ENCODE measurements at places on chromosomes 1 and 21.

GRCh38 chr1:212485913-212486618 is 53.3 kb downstream of the NENF start:
- no peak for DNase-seq

- DNase-seq = no peak
These were observed 59.3 kb downstream of the MDM4 start for GRCh38 chr1:204575221-204576190.

DNA sequence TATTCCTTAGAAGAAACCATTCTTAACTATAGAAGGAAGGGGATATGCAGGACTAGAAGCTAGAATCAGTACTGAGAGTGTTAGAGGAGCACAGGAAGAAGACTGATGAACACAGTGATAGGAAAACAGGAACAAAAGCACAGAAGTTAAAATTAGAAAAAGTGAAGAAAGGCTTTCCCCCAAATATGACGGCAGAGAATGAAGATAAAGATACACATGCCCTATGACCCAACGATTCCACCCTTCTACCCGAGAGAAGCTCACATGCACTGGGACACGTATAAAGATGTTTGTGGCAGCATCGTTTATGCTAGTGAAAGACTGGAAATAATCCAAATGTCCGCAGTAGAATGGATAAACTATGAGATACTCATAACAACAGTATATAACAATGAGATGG is 74.2 kb downstream of the DTL start:
- no peak for DNase-seq

- no peak for DNase-seq
These were observed 375.9 kb downstream of the DSCAM start for GRCh38 chr21:40471103-40471502.

DNA sequence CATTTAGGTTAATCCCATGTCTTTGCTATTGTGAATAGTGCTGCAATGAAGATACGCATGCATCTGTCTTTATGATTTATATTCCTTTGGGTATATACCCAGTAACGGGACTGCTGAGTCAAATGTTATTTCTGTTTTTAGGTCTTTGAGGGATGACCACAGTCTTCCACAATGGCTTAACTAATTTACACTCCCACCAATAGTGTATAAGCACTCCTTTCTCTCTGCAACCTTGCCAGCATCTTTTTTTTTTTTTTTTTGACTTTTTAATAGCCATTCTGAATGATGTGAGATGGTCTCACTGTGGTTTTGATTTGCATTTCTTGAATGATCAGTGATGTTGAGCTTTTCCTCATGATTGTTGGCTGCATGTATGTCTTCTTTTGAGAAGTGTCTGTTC is 33.5 kb downstream of the ASH1L start:
- no peak for DNase-seq

GRCh38 chr1:12076425-12077005 is 13.4 kb downstream of the TNFRSF8 start:
- DNase-seq = no peak

DNA sequence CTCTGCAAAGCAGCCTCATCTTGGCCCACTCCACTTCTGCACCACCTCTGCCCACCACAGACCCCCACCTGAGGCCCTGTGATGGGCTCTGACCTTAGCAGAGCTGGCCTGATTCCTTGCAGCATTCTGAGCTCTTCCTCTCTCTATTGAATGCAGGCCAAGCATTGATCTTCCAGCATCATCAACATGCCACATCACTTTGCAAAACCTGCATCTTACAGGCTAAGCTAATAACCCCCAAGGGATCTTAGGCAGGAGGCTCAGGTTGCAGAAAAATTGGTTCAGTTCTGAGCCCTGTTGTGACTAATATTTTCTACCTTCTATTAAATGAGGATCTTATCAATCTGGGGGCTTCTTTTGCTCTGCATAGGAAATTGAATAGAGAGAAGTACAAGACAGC is 78.7 kb downstream of the ATP1A1 start:
- DNase-seq = no peak

DNA sequence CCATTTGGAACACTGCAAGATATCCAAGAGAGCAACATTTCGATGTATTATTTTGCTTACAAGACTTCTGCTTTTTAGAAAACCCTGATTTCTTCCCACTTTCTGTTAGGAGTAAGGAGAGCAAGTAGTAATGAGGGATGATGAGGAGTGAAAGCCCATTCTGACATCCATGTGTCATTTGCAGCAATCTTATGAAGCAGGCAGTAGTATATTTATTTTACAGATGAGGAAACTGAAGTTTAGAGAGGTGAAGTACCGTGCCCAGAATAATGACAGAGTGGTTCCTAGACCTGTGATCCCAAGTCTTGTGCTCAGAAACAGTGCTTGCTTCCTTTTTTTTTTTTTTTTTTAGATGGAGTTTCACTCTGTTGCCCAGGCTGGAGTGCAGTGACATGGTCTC is 7.1 kb upstream of the ZSCAN20 start:
- no peak for DNase-seq

- DNase-seq = peak; percentile 46
These were observed 607 bp upstream of the LGR6 start for GRCh38 chr1:202192770-202193613.

DNA sequence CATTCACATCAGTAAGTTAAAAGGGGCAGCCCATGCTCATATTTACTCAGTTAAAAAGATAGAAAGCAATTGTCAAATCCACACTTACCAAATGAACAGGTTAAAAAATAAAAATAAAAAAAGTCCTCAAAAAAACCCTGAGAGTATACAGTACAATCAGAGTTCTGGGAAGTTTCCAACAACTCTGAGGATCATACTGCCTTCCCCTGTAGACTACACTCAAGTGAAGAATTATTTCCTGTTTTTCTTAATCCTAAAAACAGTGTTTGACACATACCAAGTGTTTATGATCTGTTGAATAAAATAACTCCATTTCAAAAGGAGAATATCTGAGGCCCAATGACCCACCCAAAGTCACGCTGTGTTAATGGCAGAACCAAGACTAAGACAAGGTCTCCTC is 61.8 kb downstream of the INTS7 start:
- DNase-seq = no peak

DNA sequence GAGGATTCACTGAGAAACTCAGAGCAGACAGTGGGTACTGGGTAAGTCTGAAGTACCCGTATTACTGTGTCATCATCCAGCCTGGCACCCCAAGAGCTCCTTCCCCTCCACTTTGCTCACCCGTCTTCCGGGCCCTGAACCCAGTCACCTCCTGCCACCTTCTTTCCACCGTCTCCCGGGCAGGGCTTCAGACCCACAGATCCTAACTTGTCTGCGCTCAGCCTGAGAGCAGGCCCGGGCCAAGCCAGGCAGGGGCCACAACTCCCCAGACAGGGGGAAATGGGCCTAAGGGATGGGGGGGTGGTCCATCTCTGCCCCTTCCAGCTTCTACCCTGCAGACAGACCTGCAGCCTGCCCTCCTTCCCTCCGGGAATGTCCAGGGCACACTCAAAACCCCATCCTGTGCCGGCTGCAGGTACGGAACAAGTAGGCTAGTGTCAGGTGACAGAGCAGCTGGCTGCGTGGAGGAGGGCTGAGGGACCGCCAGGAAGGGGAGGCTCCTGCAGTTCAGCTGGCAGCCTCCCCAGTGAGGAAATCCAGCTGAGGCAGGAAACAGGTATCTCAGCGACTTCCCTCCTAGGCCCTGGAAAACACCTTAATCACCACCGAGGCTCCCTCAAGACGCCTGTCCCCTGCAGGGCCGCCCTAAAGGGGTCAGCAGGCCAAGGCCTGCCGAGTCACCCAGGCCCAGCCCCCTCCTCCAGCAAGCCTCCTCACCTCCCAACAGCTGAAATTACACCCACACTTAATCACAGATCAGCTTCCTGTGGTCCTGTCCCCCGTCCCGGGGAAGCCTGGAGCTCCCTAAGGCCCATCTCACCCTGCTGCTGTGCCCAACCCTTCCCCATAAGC is 3.5 kb downstream of the HSPG2 start:
- no peak for DNase-seq

DNA sequence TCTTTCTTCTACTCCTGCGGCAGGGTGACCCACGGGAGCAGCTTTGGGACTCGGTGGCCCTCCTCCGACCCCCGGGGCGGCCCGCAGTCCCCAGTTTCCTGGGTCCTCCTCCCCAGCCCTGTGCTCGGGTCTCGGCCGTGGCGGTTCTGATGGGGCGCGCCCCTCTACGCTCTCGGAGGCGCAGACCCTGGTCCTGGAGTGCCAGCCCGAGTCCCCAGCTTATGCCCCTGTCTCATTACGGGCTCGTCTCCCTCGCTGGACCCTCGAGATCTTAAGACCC is 430 bp downstream of the BTG2 start:
- DNase-seq = no peak

- no peak for DNase-seq
These were observed 88.9 kb downstream of the DMRTB1 start for GRCh38 chr1:53548031-53548491.

- DNase-seq = no peak
These were observed 229.6 kb upstream of the COA6 start for GRCh38 chr1:234143681-234144080.

GRCh38 chr1:25513666-25514065 is 29.7 kb upstream of the LDLRAP1 start:
- no peak for DNase-seq

- no peak for DNase-seq
These were observed 3.4 kb downstream of the MYOM3 start for GRCh38 chr1:24108334-24109165.

GRCh38 chr1:182084487-182085316 is 23.2 kb upstream of the ZNF648 start:
- DNase-seq = peak; percentile 56

GRCh38 chr1:164495905-164496304 is 63.1 kb upstream of the PBX1 start:
- DNase-seq = no peak

- no peak for DNase-seq
These were observed 42.1 kb downstream of the ARHGEF10L start for GRCh38 chr1:17581389-17582123.

DNA sequence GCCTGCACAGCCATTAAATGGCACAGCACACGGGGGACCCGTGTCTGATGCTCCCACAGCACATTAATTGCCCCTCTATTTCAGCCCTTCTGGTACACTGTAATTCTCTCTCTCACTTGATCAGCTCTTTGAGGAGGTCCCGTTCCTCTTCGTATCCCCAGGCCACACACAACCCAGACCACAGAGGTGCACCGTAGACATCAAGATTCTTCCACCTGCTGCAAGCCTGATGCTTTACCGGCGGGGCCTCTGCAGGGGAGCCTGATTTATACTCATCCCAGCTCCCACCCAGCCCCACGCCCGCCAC is 759 bp downstream of the SMYD3 start:
- no peak for DNase-seq
